Stimulated activated CD8-positive, alpha-beta memory T cell treated with anti-CD3 and anti-CD28 coated beads, Interleukin-15, amount 100 ng/mL, for 4 hours (primary cell): ENCODE measurements at places on chromosomes 3 and 15.

GRCh38 chr15:60363087-60363549, 34.7 kb downstream of the ANXA2 start:
- no peak for DNase-seq

DNA sequence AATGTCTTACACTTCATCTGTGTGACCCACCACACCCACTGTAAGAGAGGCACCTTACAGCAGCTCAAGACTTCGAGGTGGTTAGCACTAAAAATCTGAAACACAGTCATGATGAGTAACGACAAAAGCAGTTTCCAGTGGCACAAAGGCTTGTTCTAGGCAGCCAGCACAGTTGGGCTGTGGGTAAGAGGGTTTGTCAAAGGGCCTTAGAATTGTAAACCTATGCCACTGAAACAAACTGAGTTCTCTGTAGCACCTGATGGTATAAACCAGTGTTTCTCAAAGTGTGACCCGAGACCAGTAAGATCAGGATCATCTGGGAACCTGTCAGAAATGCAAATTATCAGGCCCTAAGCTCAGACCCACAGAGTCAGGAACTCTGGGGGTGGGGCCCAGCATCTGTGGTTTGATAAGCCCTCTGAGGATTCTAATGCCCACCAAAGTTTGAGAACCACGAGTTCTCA, 36.5 kb downstream of the DAPK2 start:
- no peak for DNase-seq

DNA sequence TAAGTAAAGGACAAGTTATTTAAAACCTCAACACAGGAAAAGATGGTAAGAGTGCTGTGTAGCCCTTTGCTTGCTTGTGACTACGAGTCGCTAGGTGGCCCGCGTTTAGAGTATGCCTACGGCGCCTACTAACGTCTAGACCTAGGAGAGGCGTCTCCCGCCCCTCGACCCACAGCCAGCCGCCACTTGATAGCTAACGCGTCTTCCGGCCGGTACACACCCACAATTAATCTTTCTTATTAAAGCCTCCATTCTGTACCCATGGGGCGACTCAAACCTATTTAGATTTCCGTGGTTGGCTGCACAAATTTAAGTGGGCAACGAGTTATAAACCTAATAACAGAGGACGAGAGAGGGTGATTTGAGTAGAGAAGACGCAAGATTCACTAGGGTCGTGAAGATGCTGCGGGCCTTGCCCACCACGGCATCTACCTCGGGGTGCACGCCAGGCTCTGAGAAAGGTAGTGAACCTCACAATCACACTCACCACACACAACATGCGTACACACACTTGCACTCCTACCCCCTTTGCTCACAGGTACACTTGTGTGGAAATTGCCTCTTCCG, 12.0 kb downstream of the SOX2 start:
- DNase-seq = no peak

DNA sequence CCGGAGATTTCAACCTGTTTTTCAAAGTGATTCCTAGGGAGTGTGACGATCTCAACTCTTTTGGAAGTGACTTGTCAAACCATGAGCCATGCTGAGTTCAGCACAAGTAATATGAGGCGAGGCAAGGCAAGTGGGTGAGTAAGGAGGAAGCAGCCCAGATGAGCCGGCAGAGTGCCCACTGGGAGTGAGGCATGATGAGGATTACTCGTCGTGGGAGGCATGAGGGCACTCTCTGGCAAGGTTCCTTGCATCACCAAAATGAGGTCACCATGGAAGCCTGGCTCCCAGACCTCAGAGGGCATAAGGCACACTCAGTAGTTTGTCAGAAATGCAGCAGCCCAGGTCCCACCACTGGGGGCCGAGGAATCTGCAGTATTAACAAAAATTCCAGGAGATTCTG, 636.1 kb downstream of the MAGI1 start:
- no peak for DNase-seq

GRCh38 chr15:48507416-48508065, 138.0 kb downstream of the FBN1 start:
- DNase-seq = no peak
